Activated T-helper 1 cell treated with anti-CD3 and anti-CD28 coated beads, Interleukin-12 subunit alpha, Interleukin-12 subunit beta, Interleukin-2, Interleukin-4 antibody, amounts not matched to agents 30 ng/mL and 10 ng/mL and 1 ng/mL, durations not matched to agents 14 hours and 24 hours and 36 hours (primary cell): ENCODE measurements at places on chromosomes 11 and 22. TPM values are rescaled to one million over a fixed set of nuclear protein-coding genes. Genes with fewer than 3 reads are reported as not detected.

DNA sequence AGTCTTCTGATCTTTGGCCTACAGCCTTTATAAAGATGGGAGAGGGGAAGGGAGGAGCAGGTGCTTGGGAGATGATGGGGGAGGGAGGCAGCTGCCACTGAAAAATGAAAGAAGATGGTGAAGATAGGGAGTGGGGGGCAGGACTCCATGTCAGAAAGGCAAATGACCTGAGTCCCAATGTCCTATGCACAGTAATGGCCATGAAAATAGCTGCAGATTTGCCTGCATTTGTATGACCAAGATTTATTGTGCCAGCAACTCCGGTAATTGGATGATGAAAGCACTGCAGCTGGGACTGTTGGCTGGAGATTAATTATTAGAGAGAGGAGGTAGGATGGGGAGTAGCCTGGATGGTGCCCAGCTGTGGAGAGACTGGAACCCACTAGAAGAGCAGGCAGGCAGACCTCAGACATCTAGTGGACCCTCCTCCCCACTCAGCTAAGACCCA is 36.1 kb downstream of the NEU3 start:
- no peak overlapping the region for H3K27ac ChIP-seq
- H3K36me3 ChIP-seq: peaks cover 2% of the 10 kb centered on the region
- no peak overlapping the region for H3K4me3 ChIP-seq
- H3K4me1 ChIP-seq: no peaks in the 10 kb centered on the region
- H3K27me3 ChIP-seq: no peaks in the 10 kb centered on the region

GRCh38 chr11:32232516-32232915 is 141.6 kb downstream of the RCN1 start:
- no peak overlapping the region for H3K27ac ChIP-seq
- no peaks in the 10 kb centered on the region for H3K36me3 ChIP-seq
- H3K4me1 ChIP-seq: no peaks in the 10 kb centered on the region

GRCh38 chr22:39457556-39458443 is 988 bp downstream of the MGAT3 start:
- peaks cover 45% of the 10 kb centered on the region for H3K27me3 ChIP-seq
- H3K4me1 ChIP-seq: no peaks in the 10 kb centered on the region
- no peaks in the 10 kb centered on the region for H3K36me3 ChIP-seq
- H3K4me3 ChIP-seq: peak overlapping the region; percentile 69
- no peak for DNase-seq
- H3K27ac ChIP-seq: no peak overlapping the region

- no peak for DNase-seq
- H3K4me1 ChIP-seq: no peaks in the 10 kb centered on the region
- no peaks in the 10 kb centered on the region for H3K36me3 ChIP-seq
- H3K4me3 ChIP-seq: no peak overlapping the region
Observed at GRCh38 chr11:548700-549603, 11.6 kb downstream of the LMNTD2 start.

GRCh38 chr11:73176145-73176873 is 34.2 kb upstream of the FCHSD2 start:
- no peak for DNase-seq
- H3K27ac ChIP-seq: no peak overlapping the region
- H3K4me1 ChIP-seq: peaks cover 30% of the 10 kb centered on the region
- H3K4me3 ChIP-seq: no peak overlapping the region
- no peaks in the 10 kb centered on the region for H3K36me3 ChIP-seq

GRCh38 chr11:108662700-108663099 is 2.2 kb upstream of the DDX10 start:
- no peak for DNase-seq
- H3K4me3 ChIP-seq: no peak overlapping the region
- H3K27ac ChIP-seq: no peak overlapping the region
- peaks cover 14% of the 10 kb centered on the region for H3K36me3 ChIP-seq

GRCh38 chr11:44470854-44471253 is 94.6 kb upstream of the CD82 start:
- peaks cover 10% of the 10 kb centered on the region for H3K27me3 ChIP-seq
- no peak overlapping the region for H3K4me3 ChIP-seq
- no peaks in the 10 kb centered on the region for H3K36me3 ChIP-seq

C11orf65 gene
- 0.57 and 0.64 TPM in 2 replicates for total RNA-seq

OR6A2 gene
- total RNA-seq: 0.31 and 0.47 TPM in 2 replicates

GLYAT gene
- total RNA-seq: not detected in 2 replicates

HSD17B12 gene
- 72.3 and 77.8 TPM in 2 replicates for total RNA-seq
